GM12878 (cell line): ENCODE measurements at places on chromosomes 7 and 10. TPM values are rescaled to one million over a fixed set of nuclear protein-coding genes. Genes with fewer than 3 reads are reported as not detected.
A peak's percentile ranks its signal among the peaks of the same experiment; 100 is the strongest.

Gene CDC14C
- total RNA-seq, result not detected in 2 replicates

Gene AMZ1
- 1.2 and 1.4 TPM in 2 replicates for total RNA-seq

Gene TMEM213
- not detected in 2 replicates for total RNA-seq

Gene UPK3B
- total RNA-seq, result 0.72 and 1.3 TPM in 2 replicates

Gene POLD2
- 169 TPM in 2 replicates for total RNA-seq

Gene CALN1
- total RNA-seq, result 1.9 and 2.6 TPM in 2 replicates

Gene DIP2C
- 0.10 and 0.11 TPM in 2 replicates for total RNA-seq

Gene WIPF3
- 0.05 TPM in 1 of 2 replicates, not detected in the other for total RNA-seq

Gene GIMAP5
- total RNA-seq, result 4.5 and 5.6 TPM in 2 replicates

Gene TLL2
- 0.51 and 0.72 TPM in 2 replicates for total RNA-seq

DNA sequence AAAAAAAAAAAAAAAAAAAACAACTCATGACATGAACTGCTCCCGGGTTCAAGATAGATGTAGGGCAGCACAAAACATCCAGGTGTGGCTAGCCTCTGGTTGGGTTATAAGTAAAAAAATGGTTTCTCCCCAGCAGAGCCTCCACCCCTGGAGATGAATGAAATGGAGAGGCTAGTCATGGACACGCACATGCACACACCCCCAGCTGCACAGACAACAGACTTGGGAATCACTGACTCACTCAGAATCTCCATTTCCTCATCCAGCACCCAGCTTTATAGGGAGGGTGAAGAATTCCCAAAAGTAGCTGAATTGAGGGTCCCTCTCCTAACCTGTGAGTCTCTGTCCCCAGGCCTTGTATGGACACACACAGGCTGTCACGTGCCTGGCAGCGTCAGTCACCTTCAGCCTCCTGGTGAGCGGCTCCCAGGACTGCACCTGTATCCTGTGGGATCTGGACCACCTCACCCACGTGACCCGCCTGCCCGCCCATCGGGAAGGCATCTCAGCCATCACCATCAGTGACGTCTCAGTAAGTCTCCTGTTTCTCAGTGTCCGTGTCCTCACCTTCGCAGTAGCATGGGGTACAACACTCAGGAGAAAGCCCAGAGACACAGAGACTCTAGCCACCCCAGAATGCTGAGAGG, 35.0 kb upstream of the LRRC18 start:
- no peak for DNase-seq

DNA sequence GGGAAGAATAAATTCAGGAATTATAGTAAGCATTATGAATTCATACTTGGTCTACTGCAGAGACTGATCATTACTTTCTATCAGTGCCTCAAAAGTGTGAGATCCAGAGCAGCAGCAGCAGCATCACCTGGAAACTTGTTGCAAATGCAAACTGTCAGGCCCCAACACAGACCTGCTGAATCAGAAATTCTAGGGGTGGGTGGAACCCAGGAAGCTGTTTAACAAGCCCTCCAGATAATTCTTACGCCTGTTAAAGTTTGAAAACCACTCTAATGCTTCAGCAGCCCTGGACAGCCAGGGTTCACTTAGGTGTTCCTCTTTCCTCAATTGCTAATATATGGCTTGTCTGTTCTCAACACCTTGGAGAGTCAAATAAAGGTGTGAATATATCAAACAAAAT, 19.5 kb downstream of the CACUL1 start:
- DNase-seq, result no peak

GRCh38 chr7:55134786-55135185, 116.0 kb downstream of the EGFR start:
- DNase-seq, result no peak

DNA sequence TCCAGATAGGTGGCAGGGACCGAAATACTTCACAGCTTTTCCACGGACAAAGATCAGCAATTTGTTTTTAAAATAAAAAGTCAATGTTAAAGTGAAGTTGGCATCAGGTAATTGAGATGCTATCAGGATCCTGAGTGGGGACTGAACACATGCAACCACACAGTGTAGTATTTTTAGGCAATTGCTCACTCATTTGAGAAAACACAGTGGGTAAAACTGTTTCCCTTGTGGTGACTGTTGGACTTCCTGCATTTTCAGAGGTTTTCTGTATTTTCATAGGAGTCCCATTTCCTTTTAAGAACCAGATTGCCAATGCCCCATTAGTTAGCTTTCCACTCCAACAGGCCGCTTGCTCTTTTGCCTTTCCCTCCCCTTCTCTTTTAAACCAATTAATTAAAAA, 159.5 kb upstream of the ZNF32 start:
- peak; percentile 37 for DNase-seq

GRCh38 chr7:131600085-131600881, 43.9 kb upstream of the PODXL start:
- no peak for DNase-seq

DNA sequence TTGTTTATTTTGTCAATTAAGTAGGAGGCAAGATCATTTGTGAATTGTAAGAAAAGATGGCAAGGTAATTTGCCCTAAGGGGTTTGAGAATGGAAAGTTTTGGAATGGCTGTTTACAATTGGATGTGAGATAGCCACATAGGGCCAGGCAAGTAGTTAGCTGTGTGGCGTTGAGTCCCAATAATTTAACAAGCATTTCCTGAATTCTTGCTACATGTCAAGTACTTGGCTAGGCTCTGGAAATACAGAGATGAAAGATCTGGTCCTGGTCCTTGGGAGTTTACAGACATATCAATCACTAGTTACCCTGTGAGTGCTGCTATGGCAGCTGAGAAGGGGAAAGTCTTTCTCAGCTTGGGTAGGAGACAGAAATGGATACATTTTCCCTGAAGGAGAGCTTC, 401.6 kb downstream of the SUGCT start:
- no peak for DNase-seq

DNA sequence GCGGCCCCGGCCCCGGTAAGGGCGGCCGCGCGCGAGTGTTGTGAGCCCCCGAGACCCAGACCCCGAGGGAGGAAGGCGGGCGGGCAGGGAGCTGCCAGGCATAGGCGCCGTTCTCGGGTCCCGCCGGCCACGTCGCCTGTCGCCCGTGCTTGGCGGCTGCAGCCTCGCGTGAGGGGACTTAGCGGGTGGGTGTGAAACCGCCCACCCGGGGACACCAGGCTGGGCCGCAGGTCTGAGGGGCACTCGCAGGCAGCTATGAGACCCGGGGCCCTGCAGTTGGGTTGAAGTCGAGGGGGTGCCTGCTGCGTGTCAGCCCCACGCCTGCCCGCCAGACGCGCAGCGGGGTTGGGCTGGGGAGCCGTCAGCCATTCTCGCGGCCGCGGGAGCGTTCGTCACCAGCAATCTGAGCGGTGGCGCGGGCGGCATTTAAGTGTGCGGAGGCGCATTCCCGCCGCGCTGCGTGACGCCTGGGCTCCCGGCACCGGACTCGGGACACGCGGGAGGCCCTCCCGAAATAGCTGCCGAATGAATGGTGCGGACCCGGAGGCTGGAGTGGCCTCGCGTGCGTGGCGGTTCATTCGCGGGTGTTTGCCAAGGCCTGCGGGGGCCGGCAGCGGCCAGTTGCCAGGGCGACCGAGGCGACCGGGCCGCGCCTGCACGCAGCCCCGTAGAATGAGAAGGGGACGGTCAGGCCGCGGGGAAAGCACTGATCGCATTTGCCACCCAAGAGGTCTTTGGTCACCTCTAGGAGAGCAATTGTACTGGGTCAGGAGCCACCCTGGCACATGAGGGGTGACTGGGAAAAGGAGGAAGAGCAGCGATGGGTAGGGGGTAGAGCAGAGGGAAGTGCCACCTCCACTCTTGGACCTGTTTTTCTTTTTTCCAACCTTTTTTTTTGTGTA, 750 bp downstream of the ZNF398 start:
- no peak for DNase-seq

DNA sequence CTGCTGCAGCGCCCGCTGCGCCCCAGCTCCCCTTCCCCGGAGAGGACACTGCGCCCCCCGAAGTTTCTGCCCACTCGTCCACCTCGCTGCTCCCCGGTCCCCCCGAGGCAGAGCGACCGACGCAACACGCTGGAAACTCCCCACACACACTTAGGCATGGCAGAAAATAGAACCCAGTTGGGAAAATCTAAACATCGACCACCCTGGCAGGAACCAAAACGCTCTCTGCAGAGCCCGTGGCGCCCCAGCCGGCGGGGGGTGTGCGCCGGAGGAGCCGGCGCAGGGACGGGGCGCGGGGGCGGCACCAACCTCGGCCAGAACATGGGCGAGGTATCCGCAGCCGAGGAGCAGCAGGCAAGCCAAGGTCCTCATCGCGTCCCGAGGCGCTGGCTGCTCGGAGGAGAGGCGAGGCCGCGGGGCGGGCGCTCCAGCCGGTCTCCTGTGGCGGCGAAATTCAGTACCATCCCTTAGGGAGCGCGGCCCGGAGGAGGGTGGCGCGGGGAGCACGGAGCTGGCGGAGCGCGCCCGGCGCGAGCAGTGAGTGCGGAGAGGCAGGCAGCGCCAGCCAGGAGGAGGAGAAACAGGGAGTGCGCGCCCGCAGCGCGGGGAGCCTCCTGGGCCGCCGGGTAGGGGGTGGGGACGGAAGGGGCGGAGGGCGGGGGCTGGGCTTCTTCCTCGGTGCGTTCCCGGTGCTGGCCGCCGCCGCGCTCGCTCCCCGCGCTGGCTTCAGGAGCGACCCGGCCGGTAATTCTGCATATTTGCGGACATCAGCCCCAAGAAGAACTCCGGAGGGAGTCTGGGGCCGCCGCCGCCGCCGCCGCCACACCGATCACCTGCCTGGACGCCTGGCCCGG, 789 bp downstream of the PDGFA start:
- DNase-seq, result no peak

- no peak for DNase-seq
Measured at GRCh38 chr7:155380221-155380861, 77.6 kb upstream of the EN2 start.

- peak; percentile 59 for DNase-seq
Measured at GRCh38 chr10:5873515-5873995, 16.1 kb downstream of the ANKRD16 start.

GRCh38 chr7:7138897-7139296, 43.4 kb upstream of the C1GALT1 start:
- DNase-seq, result no peak

DNA sequence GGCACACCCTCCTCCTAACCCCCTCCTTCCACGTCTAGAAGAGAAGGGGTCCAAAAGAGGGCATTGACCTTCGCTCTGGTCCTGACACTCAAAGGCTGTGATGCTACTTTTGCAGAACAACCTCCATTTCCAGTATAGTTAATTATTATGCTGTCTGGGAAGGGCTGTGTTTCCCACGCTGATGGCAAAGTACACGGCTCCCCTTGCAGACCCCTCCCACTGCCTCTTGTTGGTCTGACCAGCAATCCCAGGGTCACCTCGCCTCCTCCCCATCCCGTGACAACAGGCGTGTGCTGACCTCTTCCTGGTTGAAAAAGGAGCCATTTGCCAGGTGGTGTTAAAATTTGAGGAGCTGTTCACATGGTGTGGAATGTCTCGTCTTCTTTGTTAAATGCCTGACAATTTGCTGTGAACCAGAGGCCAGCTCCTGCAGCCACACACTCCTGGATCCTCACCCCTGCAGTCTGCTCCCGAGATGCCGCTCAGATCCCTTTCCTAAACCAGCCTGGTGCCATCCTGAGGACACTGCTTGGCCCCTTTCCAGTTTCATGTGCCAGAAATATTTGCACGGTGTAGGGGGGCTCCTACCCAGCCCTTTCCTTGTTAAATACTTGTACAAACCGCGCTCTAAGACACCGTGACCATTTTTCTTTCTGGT, 321.7 kb downstream of the WDR37 start:
- no peak for DNase-seq

DNA sequence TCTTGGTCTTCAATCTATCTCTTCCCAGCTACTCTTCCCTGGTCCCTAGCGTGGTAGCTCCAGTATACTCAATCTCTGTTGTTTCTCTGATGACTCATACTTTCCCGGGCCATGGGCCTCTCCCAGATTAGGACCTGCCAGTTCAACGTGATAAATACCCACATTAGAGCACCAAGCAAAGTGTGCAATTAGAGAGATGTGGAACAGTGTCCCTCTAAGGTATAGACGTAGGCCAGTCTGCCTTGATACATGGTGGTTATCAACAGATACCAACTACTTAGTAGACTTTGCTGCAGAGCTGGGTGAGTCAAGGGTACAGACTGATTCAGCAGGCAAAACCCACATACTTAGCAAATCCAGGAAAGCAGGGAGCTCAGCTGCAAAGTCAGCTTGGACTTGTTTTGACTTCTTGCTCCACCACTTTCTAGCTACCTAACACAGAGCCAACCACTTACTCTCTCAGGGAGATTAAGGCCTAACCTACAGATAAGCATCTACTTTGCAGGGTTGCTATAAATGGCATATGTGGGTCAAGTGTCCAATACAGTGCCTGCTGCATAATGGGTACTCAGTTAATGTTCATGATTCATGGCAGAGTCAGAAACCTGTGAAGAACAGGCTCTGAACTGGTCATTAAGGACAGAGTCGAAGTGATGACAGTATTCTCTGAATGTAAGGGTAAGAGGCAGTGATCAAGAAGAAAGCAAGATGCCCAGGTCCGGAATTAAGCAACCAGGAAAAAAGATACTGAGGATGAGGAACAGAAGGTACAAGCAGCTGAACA, 176.1 kb downstream of the CHN2 start:
- DNase-seq, result no peak

DNA sequence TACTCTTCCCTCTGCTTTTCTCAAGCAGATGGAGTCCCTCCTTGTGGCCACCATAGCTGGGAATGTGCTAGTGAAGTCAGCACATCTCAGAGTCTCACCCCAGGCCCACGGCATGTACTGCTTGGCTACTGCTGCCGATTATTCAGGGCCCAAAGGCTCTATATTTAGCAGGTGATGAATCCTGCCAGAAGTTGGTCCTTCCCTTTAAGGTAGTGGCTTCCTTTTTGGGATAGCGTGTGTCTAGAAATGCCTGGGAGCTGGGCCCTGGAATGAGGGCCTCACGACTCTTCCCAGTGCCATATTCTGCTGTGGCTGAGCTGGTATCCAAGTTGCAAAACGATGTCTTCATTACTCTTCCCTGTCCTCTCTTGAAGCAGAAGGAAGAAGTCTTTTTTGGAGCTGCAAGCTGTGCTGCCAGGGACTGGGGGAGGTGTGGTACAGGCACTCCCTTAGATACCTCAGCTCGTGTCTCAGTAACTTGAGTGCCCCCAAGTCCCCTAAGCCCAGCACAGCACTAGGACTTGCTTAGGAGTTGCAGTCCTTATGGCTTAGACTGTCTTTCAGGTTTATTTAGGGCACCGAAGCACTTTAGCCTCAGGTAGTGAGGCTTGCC, 100.1 kb downstream of the ADAM22 start:
- no peak for DNase-seq

- no peak for DNase-seq
Measured at GRCh38 chr7:45609180-45609579, 35.0 kb downstream of the ADCY1 start.

GRCh38 chr7:68362745-68363518, 1235.3 kb upstream of the AUTS2 start:
- no peak for DNase-seq

DNA sequence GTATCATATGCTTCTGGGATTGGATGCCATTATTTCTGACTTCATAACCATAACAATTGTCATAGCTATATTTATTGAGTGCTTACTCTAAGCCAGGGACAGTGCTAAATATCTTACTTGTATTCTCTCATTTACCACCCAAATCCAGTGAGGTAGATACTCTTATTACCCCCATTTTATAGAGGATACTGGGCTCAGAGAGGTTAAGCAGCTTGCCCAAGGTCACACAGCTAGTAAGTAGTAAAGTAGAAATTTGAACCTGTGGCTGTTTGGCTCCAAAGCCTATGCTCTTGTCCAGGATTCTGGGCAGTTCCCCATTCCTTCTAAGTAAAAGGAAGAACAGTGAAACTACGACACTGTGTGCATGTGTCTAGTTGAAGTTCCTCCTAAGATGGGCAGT, 56.5 kb downstream of the COL13A1 start:
- DNase-seq, result no peak
